Naive B cell (primary cell): ENCODE measurements at places on chromosomes 11 and 22.
A peak's percentile ranks its signal among the peaks of the same experiment; 100 is the strongest.

DNA sequence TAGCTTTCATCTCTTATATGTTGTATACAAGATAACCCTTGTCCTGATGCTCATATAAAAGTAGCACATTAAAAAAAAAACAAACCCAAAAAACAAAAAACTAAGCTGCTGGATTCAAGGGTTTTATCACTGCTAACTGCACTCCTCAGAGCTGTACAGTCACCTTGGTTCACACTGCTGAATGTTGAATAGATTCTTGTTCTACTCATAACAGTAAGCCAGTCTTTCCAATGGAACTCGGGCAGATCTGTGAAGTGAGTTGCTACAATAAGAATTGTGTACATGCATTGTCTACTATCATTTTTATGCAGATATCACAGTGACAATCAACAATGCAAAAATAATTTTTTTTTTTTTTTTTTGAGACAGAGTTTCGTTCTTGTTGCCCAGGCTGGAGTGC, 4.7 kb downstream of the HARBI1 start:
- DNase-seq = no peak

- no peak for DNase-seq
These were observed 57.7 kb downstream of the GAB2 start for GRCh38 chr11:78359921-78360320.

- no peak for DNase-seq
These were observed 75.0 kb upstream of the OR4B1 start for GRCh38 chr11:48141475-48142122.

- no peak for DNase-seq
These were observed 709 bp downstream of the MRGPRX4 start for GRCh38 chr11:18173225-18173866.

DNA sequence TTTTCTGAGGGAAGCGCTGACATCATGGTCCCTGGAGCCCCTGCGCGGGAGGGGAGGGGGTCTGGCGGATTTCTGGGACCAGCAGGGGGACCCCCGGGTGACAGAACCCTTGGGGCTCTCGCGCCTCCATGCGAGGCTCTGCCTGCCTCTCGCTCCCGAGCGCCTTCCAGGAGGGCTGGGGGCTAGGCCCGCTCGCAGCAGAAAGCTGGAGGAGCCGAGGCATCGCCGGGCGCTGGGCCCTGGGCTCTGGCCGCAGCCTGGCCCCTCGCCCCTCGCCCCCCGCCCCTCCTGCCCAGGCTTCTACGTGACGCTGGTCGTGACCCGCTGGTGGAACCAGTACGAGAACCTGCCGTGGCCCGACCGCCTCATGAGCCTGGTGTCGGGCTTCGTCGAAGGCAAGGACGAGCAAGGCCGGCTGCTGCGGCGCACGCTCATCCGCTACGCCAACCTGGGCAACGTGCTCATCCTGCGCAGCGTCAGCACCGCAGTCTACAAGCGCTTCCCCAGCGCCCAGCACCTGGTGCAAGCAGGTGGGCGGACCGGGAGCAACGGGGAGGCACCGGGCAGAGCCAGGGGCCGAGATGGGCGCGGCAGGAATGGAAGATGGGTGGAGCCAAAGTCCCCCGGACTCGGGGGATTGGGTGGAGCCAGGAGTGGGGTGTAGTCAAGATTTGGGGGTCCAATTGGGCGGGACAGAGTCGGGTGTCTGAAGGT, 5.4 kb downstream of the BEST1 start:
- DNase-seq = peak; percentile 31

DNA sequence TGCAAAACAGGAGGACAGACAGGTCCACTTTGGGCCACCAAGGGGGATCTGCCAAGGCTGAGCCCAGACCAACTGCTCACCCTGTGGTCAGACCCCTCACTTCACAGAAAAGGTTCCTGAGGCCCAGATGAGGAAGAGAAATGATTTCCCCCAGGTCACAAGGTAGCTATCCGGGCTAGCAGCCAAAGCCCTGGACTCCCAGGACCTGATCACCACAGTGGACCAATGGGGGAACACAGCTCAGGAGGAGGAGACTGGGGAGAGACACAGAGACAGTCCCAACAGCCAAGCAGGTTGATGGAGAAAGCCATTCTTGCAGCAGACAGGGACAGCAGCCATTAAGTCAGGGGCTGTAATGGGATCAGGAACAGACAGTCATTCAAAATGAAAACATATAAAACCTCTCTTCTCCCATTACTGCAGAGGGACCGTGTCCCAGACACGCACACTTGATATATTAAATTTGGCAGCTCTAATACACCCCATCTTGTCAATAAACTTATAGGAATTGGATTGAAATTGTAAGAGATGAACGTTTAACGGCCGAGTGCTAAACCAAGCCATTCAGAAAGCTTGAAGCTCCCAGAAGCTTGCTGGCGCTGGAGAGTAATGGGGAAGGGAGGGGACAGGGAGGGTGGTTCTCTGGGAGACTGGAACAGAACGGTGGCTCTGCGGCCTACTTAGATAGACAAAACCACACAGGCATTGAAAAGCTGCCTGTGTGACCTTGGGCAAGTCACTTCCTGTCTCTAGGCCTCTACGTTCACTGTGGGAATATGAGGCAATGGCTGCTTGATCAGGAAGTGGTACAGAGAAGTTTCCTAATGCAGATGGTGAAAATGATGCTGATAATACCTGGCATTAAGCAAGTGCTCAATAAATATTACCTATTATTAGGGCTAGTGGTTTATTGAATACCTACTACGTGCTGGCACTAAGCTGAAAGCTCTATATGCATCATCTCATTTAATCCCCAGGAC, 16.0 kb downstream of the ZMAT5 start:
- no peak for DNase-seq

DNA sequence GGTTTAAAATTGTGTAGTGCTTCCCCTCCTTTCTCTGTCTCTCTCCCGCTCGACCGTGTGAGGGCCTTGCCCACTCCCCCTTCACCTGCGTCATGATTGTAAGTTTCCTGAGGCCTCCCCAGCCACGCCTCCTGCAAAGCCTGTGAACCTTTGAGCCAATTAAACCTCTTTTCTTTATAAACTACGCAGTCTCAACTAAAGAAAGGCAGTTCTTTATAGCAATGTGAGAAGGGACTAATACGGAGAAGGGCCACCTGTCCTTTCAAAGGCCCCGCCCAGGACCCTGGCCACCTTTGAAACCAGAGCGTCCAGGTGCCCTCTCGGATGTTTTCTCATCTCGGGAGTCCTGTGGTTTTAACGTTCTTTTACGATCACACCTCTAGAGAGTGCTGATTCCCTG, 741.5 kb downstream of the BRD1 start:
- no peak for DNase-seq

GRCh38 chr22:39251762-39252460, 7.1 kb upstream of the PDGFB start:
- DNase-seq = no peak

GRCh38 chr11:72896431-72896830, 82.2 kb downstream of the ATG16L2 start:
- DNase-seq = no peak

DNA sequence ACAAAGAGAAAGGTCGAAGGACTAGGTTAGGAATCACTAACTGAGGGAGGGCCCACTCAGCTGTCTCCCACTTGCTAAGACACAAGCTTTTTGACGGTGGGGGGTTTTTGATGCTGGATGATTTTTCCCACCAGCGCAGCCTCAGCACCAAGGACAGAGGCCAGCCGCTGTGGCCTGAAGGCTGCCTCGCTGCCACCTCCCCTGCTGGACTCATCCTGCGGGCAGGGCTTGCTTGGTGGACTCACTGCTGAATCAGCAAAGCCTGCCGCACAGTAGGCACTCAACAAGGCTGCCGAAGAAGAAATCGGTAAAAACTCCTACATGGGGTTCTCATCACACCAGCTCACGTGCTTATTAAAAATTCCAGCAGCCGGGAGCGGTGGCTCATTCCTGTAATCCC, 2.6 kb downstream of the ALG12 start:
- no peak for DNase-seq

GRCh38 chr11:47130543-47130942, 46.1 kb downstream of the ARFGAP2 start:
- no peak for DNase-seq

- DNase-seq = no peak
These were observed 4.9 kb downstream of the RRP8 start for GRCh38 chr11:6598555-6598954.

DNA sequence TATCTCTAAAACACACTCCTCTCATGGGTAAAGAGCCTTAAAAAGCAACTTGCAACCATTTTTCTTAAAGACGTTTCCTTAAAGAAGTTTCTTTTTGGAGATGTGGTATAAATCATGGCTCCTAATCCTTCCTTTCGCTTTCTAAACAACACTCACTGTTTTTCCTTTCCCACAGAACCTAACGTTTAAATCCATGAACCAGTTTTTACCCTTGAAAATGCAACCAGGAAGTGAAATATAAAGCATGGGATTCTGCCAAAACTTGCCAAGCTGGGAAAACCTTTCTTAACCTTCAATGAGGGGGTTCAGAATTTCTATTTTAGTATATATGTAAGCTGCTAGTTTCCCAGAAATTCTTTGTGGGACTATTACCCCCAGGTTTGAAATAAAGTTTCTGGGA, 8.6 kb downstream of the PLEKHA7 start:
- DNase-seq = no peak

DNA sequence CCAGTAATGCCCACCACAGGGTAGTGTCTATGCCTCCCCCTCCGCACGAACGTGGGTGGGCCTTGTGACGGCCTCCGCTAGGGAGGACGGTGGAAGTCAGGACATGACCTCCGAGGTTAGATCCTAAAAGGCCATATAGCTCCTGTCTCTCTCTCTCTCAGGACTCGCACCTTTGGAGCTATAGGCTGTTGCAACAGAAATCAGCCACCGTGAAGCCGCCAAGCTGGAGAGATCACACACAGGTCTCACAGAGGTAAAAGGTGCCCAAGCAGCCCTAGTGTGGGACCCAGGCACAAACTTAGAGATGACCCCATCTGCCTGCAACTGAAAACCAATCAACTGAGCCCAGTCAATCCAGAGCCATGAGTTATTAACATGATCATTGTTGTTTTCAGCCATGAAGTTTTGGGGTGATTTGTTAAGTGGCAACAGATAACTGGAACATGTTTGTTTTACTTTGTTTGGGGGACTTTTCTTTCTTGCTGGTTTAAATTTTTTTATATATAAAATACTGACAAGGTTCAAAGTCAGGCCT, 7.4 kb upstream of the NAP1L4 start:
- no peak for DNase-seq

DNA sequence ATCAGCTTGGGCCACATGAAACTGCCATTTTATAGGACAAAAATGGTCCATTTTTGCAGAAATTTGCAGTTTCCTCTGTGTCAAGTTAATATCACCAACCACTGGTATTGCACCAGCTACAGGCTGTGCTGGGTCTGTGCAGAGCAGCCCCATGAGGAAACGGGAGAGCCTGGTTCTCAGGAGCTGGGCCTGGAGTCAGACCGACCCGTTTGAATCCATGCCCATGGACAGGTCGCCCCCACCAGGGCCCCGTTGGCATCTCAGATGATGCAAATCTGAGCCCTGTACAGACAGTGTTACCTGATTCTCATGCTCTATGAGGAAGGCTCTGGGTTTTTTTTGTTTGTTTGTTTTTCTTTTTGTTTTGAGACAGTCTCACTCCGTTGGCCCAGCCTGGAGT, 9.8 kb upstream of the SEC14L6 start:
- DNase-seq = no peak
